MCF 10A (cell line): ENCODE measurements at places on chromosomes 7 and 10.
A peak's percentile ranks its signal among the peaks of the same experiment; 100 is the strongest.

DNA sequence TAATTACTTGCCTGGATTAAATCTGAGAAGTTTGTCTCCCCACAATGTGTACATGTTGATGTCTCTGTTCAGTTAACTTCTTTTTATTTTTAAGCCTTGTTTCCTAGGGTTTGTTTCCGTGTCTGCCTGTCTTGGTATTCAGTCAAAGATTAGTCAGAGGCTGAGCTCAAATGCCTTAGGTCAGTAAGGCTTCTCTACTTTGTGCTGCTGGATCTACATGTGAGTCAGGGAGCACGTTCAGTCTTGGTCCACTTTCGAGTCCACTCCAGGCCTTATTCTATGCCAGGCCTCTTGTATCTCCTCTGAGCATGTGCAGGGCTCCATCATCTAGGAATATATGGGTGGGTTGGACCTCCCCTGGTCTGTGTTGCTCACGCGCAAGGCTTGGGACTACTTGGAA, 93.3 kb upstream of the FZD8 start:
- peak; percentile 15 for DNase-seq

DNA sequence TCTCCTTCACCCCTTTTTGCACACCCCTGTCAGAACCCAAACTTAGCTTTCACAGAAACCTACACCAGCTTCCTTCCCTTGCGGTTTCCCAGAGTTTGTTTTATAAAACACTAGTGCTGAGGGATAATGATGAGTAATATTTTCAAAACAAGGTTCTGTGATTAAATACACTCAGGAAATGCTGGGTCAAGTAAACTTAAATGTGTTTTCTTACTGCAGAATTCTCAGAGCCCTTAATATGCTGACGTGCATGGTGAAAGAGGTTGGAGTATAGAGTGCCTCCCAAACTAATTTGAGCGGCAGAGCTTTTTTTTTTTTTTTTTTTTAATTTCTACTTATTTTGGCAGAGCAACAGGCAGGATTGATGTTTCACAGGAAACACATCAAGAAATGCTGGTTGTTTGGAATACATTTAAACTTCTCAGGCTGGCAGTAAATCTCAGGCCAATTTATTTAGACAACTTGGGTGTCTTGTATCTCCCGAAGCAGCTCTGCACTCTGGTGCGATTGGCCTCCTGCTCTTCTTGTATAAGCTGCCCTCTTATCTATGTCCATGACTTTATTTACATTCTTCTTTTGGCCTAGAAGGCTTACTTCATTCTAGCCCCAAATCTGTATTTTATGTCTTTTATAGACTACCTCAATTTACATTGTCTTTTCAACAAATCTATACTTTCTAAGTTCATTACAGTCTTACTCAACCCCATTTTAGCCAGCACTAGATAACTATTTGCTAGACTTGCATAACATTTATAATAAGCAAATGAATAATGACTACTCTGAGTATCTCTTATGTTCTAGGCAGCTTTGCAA, 165.4 kb downstream of the BMPER start:
- DNase-seq = peak; percentile 56

DNA sequence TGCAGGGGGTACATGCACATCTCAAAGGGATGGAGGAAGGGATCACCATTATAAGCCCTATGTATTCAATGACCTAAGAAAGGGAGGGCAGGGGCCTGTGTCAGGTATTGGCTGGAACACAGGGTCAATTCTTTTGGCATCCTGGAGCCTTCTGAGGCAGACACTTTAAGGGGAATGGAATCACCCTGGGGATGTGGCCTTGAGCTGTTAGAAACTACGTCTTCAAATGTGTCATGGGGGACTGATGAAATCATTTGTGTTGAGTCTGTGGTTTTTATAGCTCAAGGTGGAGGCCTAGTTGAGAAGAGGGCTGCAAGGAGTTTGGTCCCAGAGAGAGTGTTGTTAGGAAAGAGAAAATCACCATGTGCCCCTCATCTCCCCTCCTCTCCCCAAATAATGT, 206.1 kb upstream of the CELF2 start:
- DNase-seq = no peak

DNA sequence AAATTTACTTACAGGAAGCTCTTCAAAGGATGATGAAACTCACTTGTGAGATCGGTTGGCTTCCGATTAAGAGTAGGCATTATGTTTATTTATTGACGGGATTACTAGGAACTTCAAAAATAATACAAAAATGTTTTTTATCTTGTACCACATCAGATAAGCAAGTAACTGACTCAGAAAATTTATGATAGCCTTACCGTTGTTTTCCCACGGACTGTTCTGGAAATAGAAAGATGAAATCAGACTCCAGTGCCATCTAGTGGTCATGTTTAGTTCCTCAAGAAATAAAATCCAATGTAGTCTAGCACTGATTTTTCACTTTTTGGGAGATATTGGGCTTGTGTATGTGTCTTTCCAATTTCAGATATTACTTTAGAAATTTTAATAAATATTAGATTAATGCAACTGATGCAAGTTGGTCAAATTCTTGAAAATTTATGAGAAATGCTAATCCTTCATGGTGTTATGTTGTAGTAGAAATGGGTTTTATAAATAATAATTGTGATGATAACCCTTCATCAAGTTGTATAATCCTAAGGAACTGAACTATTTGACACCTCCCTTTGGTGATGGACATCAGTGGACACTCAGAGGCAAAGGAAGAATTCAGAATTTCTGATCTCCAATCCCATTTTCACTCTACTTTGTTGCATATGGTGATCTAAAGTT, 168.8 kb downstream of the TMEM26 start:
- peak; percentile 63 for DNase-seq

DNA sequence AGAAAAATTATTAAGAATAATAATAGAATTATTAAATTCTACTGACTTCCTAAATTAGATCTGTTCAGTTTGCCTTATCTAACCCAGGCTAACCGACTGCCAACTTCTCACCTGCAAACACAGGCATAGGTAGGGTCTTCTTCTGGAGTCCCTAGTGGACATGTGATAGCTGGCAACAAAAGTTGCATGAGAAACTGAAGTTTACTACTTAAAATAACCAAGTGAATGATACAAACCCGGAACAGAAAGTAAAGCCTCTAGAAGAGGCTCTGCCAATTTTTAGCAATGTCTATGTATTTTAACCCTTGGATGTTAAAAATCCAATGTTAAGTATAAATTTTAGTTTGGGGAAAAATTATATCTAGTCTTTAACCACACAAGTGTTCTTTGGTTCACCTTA, 37.6 kb downstream of the NDUFB2 start:
- no peak for DNase-seq

GRCh38 chr7:123939784-123940183, 14.7 kb downstream of the SPAM1 start:
- DNase-seq = no peak

DNA sequence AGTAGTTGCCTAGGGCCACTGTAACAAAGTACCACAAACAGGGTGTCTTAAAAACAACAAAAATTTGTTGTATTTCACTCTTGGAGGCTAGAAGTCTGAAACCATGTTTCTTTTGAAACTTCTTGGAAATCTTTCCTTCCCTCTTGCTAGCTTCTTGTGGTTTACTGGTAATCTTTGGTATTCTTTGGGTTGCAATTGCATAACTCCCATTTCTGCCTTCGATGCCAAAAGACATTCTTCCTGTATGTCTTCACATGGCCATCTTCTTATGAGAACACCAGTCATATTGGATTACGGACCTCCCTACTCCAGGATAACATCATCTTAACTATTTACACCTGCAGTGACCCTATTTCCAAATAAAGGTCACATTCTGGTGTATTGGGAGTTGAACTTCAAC, 357.4 kb downstream of the PPP1R3A start:
- peak; percentile 69 for DNase-seq

GRCh38 chr10:36388166-36388565, 737.2 kb upstream of the ANKRD30A start:
- no peak for DNase-seq

DNA sequence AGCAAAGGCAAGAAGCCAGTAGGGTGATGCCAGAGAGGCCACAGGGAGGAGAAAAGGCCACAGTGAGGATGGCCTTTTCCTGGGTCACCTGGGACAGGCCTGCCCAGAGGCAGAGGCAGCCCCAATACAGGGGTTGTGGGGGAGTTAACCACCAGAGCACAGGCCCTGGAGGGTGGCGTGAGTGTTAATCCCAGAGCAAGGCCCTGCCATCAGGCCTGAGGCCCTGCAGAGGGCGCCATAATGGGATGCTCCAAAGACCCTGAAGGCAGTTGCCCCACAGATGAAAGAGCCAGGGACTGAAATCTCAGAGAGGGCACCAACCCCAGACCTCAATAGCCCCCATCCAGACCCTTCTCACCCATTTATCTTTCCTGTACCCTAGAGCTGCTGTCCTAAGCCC, 23.9 kb downstream of the SLC13A4 start:
- no peak for DNase-seq

GRCh38 chr10:49290607-49291006, 8.4 kb upstream of the C10orf71 start:
- DNase-seq = no peak

- no peak for DNase-seq
These were observed 432.6 kb downstream of the TNS3 start for GRCh38 chr7:47149208-47149839.

DNA sequence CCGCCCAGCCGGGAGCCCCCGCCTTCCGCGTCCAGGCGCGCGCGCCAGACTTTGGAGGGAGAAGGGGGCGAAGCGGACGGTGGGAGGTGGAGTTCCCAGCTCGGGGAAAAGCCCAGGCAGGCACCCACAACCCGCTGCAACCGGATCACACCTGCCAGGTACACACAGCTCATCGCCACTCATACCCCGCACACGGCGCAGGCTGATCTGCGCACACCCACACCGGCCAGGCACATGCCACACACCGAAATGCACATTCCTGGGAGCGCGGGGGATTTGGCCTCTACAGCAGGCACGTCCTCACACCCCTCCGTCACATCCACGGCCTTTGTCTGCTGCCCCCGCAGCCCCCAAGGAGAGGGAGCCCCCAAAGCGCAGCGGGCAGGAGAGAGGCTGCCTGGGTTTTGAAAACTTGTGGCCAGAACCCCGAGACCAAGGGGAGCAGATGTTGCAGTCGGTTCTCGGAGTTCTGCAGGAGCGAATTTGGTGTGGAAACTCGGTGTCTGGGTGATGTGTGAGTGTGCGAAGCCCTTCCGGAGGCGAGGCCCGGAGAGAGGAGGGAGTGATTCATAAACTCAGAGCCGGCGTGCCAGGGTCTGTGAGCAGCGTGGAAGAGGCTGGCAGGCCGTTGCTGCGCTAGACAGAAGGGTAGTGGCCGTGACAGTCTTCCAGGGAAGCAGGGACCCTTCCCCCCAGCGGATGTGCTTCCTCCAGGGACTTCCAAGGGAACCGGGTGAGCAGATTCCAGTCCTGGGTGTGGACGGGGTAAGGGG, 734 bp downstream of the CHST3 start:
- DNase-seq = peak; percentile 67

DNA sequence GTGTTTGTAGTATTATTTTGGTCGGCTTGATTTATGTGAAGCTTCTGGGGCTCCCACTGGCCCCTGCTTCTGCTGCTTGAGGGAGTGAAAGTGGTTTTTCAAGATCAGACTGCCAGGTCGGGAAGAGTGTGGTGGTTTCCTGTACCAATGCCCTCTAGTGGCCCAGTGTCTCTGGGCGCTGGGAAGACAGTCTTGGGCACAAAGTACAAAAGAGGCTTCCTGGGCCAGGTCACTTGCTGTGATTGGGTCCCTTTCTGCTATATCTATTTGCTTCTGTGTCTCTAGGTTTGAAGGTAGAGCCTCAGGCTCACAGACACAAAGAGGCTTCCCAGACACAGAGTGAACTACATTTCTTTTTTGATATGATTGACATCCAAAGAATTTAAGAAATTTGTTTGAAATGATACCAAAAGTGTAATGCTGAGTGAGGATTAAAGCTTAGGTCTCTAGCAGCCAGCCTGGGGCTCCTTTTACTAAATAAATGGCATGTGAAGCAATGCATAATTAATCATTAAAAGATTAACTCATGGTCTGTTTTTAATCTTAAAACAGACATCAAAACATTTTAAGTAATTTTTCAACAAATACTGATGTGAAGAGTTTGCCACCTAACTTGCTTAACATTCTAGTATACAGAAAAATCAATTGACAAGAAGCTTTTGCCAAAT, 36.3 kb downstream of the ABCB1 start:
- peak; percentile 41 for DNase-seq

DNA sequence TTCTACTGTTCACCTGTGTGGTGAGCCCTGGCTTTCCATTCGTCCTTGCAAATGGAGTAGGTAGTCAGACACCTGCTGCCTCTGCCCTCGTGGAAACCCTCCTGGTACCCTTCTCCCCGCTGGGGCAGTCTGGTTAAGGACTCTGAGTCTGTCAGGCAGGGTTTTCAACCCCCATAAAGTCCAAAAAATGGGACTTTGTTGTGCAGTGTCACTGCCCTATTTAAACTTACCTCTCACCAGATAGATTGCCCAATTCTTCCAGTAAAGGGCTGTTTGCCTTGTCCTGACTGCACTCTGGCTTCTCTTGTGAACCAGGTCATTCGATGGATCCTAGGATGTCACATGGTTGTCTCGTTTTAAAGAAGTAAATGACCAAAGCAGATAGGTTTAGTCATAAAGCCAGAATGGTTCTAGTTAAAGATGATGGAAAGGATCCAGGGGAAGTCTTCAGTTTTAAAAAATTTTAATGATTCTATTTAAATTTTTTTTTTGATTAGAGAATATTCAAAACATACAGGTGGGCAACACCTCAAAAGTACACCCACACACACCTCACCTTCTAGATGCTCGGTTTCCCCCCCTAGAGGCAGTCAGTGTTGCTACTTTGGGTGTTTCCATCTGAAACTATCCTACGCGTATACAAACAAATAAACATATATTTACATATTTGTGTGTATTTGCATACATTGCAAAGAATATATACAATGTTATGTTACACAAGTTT, 22.0 kb downstream of the TMEM176B start:
- no peak for DNase-seq

DNA sequence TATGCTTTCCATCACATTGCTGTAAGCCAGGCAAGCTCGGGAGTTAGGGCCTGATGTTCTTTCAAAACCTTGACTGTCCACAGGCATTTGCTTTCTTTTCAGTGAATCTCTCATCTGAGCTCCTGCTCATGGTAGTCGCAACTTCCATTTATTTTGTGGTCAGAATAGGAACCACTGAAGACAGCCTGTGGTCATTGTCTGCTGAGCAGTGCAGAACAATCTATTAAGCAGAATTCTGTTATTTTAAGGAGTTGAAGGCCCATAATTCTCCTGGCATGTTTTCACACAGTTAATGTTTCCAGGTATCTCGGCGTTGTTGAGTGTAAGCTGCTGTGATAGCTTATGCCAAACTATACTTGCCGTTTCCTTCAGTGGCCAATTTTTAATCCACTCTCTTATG, 491.1 kb upstream of the AKR1E2 start:
- DNase-seq = no peak

GRCh38 chr10:16049782-16050181, 189.5 kb upstream of the MINDY3 start:
- peak; percentile 42 for DNase-seq

DNA sequence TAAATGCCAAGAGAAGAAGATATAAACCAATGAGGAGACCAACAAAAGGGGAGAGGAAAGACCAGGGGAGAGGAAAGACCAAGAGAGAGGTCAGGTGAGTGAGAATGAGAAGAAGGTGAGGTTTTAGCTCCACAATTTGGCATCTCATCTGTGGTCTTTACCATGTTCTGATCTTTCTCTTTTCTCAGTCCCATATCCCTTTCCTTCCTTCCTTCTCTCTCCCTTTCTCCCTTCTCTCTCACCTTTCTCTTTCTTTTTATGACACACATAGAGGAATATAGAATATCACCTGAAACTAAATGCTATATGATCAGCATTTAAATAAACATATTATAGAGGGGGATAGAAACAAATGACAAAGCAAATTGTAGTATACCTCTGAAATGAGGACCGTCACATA, 57.4 kb downstream of the ATE1 start:
- no peak for DNase-seq

GRCh38 chr10:4111643-4112042, 326.6 kb upstream of the KLF6 start:
- peak; percentile 26 for DNase-seq
